ENCODE measurements at places on chromosomes 16 and 17.
A peak's percentile ranks its signal among the peaks of the same experiment; 100 is the strongest.

GRCh38 chr16:80123189-80123588, 417.6 kb upstream of the DYNLRB2 start:
- peak; percentile 9 for DNase-seq

GRCh38 chr17:75647061-75647460, 13.8 kb downstream of the SMIM5 start:
- no peak for DNase-seq

- DNase-seq, result no peak
Measured at GRCh38 chr16:70664325-70665112, 18.2 kb downstream of the IL34 start.

DNA sequence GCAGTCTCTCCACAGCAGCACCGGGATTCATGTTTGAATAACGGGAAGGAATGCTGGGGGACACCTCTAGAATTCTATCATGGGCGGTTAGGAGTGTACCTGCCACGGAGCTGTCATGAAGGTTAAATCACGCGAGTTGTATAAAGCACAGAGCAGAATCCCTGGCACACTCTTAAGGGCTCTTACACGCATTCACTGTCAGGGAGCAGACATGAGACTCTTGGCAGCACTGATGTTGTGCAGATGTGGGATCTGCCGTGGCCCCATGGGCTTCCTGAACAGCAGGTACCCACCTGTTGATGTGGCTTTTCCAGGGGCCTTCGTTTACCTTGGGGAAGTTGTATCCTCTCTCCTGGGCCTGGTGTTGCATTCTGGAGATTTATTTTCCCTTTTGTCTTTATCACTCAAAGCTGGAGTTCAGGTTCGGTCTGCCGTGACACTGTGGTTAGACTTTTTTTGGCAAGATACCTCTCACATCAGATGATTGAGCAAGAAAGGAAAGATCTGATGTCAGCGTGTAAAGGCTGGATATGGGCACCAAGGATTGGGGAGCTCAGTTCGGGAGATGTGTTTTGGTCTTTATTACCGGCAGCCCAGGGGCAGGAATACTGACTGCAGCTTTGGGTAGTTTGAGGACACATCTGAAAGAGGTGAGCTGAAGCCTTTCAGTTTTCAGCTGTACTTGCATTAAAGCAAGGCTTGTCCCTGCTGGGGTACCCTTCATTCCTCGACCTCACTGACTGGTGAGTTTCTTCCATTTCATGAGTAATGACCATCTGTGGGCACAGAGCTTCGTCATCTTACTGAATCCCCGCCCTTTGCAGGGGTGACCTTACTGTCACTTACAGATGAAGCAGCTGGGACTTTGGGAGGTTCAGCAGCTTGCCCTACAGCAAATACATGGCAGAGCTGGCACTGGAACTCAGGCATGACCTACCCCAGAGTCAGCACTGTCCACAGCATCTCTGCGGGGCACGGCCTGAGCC, 19.3 kb downstream of the KNOP1 start:
- peak; percentile 72 for DNase-seq

Measured in adipocyte (in vitro differentiated cells).